ENCODE measurements at places on chromosomes 12 and 14.

GRCh38 chr12:89494411-89495231 is 30.0 kb downstream of the GALNT4 start:
- DNase-seq: no peak

- DNase-seq: no peak
Measured at GRCh38 chr14:87111126-87111525, 881.9 kb downstream of the GALC start.

- no peak for DNase-seq
Measured at GRCh38 chr12:3527181-3527580, 36.2 kb downstream of the PRMT8 start.

DNA sequence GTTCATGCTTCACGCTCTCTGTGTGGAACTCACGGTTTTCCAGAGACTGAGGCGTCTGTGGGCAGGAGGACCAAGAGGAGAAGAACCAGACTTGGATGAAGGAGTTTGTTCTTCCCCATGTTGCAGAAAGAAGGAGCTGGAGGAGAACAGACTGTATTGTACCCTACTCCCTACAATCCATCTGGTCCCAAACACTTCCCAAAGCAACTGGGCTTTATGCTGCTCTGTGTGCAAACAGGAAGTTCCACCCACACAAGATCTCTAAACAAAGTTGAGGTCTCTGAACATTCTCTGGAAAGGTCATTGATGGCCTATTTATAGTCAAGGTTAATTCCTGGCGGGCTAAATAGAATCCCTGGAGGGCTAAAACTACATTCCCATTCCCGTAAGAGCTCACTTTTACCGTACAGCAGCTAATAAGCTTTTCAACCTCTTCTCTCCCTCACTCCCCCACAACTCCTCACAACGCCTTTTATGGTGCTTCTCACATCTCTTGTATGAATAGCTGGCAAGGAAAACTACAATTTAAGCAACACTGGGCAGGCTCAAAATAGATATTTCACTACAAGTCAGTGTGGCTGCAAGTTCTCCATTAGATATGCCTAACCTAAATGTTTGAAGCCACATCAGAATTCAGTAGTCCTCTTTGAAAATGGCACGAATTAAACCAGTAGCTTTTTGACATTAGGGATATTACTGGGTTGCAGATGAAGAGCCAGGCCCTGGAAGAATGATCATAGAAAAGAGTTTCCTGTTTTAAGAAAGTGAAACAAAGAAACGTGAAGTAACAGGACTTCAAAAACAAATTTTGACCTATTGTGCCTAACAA is at the start of gene A2M:
TSS of gene A2M (minus strand) at position 189 of the 829 bp plus-strand sequence. CDS start at position 119, 70 bp downstream.
- DNase-seq: no peak

DNA sequence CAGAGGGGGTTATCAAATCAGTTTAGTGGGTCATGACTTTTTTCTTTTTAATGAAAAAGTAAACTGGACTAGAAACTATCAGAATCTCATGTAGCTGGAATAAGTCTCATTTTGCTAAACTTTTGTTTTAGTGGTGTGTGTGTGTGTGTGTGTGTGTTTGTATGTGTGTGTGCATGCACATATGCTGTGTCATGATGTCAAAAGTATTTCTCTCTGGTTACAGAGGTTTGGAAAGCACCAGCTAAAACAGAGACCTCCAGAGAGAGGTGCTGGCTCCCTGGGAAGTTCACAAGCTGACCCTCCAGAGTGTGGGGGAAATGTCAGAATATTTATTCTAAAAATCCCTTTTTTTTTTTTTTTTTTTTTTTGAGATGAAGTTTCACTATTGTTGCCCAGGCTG is 114.7 kb downstream of the LGMN start:
- DNase-seq: no peak

GRCh38 chr12:57852200-57852599 is 5.7 kb upstream of the CTDSP2 start:
- DNase-seq: no peak

DNA sequence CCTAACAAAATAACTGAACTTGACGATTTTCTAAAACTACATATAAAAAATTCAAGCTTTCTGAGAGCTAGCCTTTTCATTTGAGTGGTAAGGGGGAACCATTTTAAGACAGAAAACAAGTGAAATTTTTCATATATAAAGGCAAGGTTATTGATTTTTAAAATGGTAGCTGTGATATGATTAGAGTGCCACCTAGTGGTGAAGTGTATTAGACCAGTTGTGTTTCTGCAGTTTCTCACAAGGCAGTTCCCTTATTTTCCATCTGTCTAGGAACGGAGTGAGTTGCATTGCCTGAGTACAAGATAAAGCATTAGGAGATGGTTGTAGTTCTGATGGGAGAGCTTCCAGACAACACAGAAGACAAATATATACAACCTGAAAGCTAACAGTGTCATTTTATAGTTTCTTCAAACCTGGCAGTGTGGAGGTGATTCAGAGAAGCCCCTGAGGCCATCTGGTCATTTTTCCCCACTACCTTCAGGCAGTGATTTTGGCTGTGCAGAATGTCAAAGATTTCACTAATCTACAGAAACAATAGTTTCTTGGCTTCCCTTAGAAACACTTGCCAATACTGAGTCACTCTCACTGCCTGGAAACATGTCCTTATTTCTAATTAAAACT is 180.8 kb downstream of the C12orf50 start:
- no peak for DNase-seq

- DNase-seq: no peak
Measured at GRCh38 chr12:9361879-9362326, 153.7 kb upstream of the PZP start.

GRCh38 chr12:69157023-69157655 is 82.2 kb upstream of the CPSF6 start:
- DNase-seq: peak; percentile 91

- DNase-seq: no peak
Measured at GRCh38 chr14:75344411-75344810, 65.8 kb downstream of the FOS start.

GRCh38 chr12:58416236-58416635 is 474.9 kb downstream of the ATP23 start:
- no peak for DNase-seq

Measured in activated CD4-positive, alpha-beta T cell treated with anti-CD3 and anti-CD28 coated beads for 4 hours (primary cell).